NCI-H510A (cell line): ENCODE measurements at places on chromosomes 12 and 14.

GRCh38 chr12:80763874-80764273 is 47.2 kb downstream of the MYF5 start:
- DNase-seq: no peak

GRCh38 chr12:91965781-91966180 is 179.9 kb downstream of the BTG1 start:
- no peak for DNase-seq

DNA sequence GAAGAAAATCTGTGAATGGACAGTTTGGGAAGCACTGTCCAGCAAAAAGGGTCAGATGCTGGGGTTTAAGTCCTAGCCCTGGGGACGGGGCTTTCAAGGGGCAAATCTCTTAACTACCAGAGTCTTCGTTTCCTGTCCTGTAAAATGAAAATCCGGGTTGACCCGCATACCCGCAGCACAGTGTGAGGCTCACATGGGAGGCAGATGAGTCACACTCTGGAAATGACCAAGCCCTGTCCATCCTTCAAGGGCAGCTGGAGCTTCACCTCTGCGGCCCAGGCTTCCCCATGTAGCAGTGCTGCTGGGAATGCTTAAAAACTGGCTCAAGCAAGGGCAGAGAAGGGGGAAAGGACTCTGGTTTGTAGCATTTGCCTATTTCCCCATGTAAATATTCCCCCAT is 19.0 kb downstream of the FAM181A start:
- DNase-seq: no peak

- no peak for DNase-seq
Observed at GRCh38 chr14:60189923-60190840, 25.0 kb upstream of the DHRS7 start.

DNA sequence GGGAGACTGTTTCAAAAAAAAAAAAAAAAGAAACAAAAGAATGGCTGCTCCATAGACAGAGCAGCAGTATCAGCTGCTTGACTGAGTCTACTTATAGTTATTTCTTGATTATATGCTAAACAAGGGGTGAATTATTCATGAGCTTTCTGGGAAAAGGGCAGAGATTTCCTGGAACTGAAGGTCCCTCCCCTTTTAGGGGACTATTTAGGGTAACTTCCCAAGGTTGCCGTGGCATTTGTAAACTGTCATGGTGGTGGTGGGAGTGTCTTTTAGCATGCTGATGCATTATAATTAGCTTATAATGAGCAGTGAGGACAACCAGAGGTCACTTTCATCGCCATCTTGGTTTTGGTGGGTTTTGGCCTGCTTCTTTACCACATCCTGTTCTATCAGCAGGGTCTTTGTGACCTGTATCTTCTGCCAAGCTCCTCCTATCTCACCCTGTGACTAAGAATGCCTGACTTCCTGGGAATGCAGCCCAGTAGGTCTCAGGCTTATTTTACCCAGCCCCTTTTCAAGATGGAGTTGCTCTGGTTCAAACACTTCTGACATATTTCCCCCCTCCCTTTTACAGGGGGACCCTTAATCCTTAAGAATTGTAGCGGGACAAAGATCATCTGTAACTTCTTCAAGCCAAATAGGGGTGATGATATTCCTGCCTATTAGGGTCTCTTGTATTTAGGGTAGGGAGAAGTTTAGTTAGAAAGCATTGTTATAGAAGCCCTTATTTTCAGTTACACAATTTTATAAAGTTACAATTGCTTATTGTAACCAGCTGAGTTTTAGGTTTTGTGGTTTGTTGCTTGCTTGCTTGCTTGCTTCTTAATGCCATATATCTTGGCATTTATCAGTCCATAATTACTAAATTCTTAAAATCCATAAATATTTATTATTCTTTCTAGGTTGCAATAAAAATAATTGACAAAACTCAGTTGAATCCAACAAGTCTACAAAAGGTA is 42.5 kb downstream of the MARK3 start:
- no peak for DNase-seq

DNA sequence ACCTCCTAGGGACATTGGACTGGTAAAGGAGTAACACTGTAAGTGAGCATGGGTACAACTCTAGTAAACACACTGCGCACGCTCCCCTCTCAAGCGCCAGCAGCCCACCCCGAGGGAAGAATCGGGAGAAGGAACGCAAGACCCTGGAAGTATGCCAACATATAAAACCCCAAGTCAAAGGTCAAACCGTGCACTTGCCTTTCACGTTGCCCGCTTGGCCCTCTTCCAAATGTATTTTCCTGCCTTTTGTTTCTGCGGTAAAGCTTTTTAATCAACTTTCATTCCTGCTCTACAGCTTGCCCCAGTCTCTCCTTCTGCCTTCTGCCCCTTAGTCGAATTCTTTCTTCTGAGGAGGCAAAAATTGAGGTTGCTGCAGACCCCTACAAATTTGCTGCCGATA is 17.6 kb upstream of the CHST11 start:
- DNase-seq: no peak

GRCh38 chr14:96989306-96989705 is 192.1 kb downstream of the VRK1 start:
- no peak for DNase-seq

DNA sequence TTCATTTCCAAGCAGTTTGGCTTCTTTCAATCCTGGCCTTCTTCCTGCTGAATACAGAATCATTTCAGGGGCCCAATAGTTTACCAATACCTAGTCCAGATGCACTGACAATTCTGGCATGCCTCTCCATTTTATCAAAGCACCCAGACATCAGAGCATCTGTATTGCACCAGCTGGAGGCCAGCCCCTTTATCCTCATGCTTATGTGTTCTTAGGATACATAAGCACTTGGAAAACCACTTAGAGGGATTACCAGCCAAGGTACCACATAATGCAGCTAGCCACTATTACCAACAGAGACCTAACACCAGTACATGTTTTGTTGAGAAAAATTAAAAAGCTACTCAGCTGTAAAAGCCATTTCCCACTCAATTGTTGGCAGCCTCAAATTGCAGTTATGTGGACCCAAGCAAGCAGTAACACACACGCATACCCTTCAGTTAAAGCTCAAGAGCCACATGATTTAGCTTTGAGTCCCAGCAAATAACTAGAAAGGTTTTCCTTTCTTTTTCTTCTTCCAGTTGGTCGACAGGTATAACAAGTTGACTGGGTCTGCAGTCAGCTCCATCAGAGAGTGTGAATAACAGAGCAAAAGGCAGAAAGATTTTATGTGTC is 263.8 kb downstream of the DIO2 start:
- no peak for DNase-seq

- no peak for DNase-seq
Observed at GRCh38 chr12:26212988-26213387, 17.6 kb downstream of the SSPN start.

- no peak for DNase-seq
Observed at GRCh38 chr14:42687421-42687820, 1080.7 kb downstream of the LRFN5 start.
